Karpas-422 (cell line): ENCODE measurements at places on chromosomes 1 and 21.

DNA sequence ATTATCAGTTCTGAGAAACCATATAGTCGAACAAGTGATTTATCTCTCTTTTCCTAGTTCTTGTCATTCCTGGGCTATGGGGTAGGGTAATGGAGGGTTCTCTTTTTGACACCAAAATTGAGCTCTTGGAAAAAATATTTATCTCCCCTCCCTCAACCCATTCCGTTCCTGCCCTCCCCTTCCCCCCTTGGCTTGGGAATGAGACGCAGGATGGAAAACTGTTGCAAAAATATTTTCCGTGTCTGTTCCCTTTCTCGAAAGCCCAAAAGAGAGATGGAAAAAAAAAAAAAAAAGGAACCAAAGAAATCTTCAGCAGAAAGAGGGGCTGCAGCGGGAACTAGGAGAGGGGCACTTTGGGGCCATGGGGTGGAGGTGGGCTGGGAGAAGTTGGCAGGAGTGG lies 766 bp downstream of the ATP2B4 start:
- no peak for DNase-seq

- peak; percentile 62 for DNase-seq
These were observed 648 bp downstream of the ATP5PF start for GRCh38 chr21:25733859-25734653.

DNA sequence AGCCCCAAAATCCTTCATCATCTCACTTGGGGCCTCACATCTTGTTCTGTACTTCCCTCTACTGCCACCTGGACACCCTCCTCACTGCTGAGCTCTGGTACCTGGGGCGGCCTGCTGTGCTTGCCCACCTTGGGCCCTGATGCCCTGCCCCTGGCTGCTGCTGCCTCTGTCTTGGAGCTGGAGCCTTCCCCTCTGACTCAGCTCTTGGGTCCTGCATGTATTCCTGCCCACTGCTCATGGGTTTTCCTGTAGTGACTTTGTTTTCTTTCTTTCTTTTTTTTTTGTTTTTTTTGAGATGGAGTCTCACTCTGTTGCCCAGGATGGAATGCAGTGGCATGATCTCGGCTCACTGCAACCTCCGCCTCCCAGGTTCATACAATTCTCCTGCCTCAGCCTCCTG lies 37.5 kb downstream of the TRAPPC10 start:
- no peak for DNase-seq

DNA sequence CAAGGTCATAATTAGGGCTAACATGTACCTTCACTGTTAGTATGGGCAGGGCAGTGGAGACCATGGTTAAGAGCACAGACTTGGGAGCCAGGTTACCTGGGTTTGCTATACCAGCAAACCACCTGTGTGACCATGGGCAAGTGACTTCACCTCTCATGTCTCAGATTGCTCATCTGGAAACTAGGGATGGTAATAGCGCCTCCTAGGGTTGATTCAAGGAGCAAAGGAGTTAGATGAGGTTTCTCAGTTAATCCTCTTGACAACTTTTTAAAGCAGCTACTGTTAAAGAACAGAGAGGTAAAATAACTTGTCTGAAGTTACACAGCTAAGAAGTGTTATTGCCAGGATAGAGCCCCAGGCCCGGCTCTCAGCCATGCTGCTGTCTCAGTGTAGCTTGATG lies 790 bp upstream of the MATN1 start:
- DNase-seq: peak; percentile 61

- no peak for DNase-seq
These were observed 55.0 kb upstream of the GCLM start for GRCh38 chr1:93964096-93964776.

GRCh38 chr1:160797861-160798273 lies 1.9 kb downstream of the LY9 start:
- no peak for DNase-seq

DNA sequence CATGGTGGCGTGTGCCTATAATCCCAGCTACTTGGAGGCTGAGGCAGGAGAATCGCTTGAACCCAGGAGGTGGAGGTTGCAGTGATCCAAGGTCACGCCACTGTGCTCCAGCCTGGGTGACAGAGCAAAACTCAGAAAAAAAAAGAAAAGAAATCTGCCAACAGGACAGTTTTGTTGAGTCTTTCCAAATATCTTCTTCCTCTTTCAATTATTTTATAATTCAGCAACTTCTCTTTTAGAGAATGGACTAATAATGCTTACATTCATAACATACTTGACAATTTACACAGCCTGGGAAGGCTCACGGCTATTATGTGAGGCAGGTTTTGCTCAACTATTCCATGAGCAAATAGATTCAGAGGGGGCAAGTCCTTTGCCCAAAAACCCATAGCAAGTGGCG lies 18.1 kb downstream of the CNR2 start:
- no peak for DNase-seq
